ENCODE measurements at places on chromosomes 7 and 10.

DNA sequence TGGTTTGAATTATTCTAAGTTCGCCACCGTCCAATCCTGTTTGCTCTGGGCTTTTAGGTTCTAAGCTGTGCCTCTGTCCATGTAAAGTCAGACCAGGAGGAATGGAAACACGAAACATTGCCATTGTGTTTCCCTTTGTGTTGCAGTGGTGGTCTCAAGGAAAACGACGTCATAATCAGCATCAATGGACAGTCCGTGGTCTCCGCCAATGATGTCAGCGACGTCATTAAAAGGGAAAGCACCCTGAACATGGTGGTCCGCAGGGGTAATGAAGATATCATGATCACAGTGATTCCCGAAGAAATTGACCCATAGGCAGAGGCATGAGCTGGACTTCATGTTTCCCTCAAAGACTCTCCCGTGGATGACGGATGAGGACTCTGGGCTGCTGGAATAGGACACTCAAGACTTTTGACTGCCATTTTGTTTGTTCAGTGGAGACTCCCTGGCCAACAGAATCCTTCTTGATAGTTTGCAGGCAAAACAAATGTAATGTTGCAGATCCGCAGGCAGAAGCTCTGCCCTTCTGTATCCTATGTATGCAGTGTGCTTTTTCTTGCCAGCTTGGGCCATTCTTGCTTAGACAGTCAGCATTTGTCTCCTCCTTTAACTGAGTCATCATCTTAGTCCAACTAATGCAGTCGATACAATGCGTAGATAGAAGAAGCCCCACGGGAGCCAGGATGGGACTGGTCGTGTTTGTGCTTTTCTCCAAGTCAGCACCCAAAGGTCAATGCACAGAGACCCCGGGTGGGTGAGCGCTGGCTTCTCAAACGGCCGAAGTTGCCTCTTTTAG lies 46.3 kb upstream of the DMBT1 start:
- no peak for DNase-seq

DNA sequence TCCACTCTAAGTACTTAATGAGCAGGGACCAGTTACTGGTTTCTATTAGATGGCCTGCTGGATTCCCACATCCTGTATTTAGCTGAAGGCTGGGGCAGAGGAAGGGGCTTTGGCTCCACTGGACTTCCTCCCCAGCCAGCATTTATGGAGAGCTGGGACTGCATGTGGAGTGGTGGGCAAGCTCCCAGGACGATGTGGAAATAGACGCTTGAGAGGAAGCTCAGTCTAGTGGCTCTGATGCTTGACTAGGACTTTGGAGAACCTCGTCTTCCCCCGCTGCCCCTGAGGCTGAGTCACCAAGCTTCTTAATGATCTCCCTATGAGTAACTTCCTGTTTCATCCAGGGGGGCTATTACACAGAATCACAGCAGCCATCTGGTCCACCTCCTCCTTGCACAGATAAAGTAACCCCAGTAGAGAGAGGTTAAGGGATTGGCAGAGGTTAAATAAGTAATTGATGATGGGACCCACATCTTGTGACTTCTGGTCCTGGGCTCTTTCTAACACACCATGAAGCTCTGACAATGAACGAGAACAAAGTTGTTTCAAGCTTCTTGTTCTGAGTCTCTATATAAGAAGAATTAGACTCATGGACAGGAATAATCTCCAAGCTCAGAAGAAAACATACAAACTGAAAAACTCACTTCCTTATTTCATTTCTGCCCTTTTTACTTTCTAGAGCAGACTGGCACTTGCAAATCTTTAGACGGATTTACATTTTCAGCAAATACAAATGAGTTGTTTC lies 126.2 kb downstream of the PRPF18 start:
- no peak for DNase-seq

- DNase-seq, result no peak
Measured at GRCh38 chr10:29959586-29959985, 99.8 kb downstream of the JCAD start.

GRCh38 chr10:95241533-95241932 lies 47.5 kb downstream of the ACSM6 start:
- DNase-seq, result no peak

DNA sequence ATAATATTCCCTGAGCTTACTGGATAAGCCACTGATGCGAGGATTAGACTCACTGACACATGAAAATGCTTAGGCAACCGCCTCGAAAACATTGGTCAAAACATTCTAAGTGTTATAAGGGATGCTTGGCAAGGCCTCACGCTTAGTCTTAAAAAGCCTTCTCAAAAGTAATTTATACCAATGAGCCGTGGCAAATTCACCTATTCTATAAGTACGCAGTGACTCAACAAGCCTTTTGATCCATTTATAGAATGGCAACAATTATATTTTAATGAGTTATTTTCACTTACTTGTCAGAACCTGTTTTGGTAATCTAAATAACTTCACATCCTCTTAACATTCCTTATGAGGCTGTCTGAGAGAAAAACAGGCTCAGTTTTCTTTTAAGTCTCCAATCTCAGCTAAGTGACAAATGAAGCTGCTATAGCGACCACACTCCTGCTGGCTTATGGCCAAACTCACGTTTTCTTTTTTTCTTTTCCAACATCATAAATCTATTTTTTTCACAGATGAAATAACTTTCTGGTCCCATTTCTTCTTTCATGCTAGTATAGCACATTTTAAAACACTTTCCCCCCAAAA lies 121.2 kb upstream of the AFAP1L2 start:
- DNase-seq, result no peak

GRCh38 chr10:7435674-7436073 lies 24.8 kb upstream of the SFMBT2 start:
- no peak for DNase-seq

GRCh38 chr10:97049670-97050069 lies 136.1 kb downstream of the SLIT1 start:
- DNase-seq, result no peak

DNA sequence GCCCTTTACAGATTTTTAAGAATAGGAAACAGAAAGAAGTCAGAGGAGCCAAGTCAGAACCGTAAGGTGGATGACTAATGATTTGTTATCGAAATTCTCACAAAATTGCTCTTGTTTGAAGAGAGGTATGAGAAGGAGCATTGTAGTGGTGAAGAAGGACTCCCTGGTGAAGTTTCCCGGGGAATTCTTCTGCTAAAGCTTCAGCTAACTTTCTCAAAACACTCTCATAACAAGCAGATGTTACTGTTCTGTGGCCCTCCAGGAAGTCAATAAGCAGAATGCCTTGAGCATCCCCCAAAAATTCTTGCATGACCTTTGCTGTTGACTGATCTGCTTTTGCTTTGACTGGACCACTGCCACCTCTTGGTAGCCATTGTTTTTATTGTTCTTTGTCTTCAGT lies 152.9 kb downstream of the HGF start:
- no peak for DNase-seq

GRCh38 chr7:33477719-33478480 lies 348.5 kb downstream of the BBS9 start:
- no peak for DNase-seq

DNA sequence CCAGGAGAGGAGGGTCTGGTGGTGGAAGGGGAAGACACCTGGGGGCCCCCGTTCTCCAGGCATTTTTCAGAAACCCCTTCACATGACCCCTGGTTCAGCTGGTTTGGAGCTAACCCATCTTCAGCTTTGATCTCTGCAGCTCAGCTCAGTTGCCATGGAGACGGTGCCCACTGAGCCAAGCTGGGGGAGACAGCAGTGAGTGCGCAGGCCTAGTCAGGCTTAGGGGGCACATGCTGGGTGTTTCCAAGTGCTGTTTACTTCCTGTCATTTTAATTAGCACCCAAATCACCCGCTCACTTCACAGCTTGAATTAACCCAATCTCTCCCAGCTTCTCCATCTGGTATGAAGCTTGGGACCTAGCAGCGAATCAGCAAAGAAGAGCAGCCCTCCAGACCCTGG lies 9.0 kb downstream of the SPOCK2 start:
- DNase-seq, result peak; percentile 59

DNA sequence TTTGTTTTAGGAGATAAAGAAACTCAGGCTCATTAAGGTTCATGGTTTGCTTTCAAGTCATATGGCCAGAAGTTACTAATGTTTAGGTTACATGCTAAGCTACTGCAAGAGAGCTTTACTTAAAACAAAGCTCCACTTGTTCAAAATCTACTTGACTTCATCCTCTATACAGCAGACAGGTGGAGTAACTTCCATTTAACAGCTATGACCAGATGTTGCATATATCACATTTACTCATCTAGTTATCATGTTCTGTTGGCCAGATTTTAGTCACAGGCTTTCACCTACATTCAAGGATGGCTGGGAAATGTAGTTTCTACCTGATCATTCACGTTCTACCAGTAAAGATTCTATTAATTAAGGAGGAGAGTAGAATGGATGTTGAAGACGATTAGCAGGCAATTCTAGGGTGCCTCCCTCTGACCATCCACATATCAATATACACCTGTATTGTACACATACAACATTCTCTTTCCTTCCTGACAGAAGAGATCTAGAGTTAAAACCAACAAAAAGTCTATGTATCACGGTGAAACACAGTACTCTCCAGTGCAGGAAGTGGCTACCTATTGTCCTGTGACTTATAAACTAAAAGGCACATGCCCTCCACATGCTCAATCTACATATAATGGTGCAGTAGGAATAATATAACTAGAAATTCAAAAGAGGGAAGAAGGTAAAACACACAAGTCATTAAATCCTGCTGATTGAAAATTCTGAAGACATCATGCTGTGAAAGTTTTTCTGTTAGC lies 488.0 kb downstream of the MDFIC start:
- DNase-seq, result no peak

DNA sequence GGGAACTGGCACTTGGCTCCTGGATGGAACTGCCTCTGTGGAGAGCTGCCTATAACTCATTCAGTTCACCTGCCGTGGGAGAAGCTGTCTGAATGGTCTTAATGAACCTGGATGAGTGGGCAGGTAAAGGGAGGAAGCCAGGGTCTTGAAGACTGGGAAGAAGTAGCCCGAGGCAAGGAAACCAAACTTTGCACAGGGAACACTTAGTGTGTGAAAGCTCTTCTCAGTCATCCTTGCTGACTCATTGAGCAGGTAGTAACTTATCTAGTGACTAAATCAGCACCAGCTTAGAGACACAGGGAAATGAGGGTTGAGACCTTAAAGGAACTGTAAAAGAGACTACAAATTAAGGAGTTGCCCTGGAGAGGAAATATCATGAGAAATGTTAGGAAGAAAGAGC lies 9.9 kb downstream of the LRRC4 start:
- DNase-seq, result no peak

GRCh38 chr10:114550756-114551635 lies 107.1 kb downstream of the ABLIM1 start:
- no peak for DNase-seq

- DNase-seq, result no peak
Measured at GRCh38 chr7:12674861-12675260, 12.6 kb upstream of the ARL4A start.

- no peak for DNase-seq
Measured at GRCh38 chr7:132090444-132090843, 485.8 kb downstream of the PLXNA4 start.

GRCh38 chr10:12709521-12709963 lies 292.0 kb downstream of the CCDC3 start:
- no peak for DNase-seq

GRCh38 chr10:43200538-43201390 lies 62.5 kb downstream of the CSGALNACT2 start:
- no peak for DNase-seq

DNA sequence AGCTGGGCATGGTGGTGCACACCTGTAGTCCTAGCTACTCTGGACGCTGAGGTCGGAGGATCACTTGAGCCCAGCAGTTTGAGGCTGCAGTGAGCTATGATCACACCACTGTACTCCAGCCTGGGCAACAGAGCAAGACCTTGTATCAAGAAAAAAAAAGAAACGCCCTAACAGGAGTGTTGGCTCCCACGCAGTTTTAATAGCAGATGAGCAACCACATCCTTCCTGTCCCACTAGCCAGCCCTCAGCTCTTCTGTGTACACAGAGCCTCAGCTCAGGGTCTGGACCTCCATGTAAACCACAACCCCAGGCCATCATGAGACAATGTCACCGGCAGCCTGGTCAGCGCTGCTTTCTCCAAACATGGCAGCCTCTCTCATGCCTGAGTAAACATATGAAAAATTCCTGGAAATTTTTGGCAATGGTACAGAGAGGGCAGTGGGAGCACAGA lies 108.2 kb downstream of the PIP4K2A start:
- no peak for DNase-seq

GRCh38 chr7:41994036-41994745 lies 242.8 kb downstream of the GLI3 start:
- DNase-seq, result no peak

Measured in stimulated activated CD8-positive, alpha-beta memory T cell treated with anti-CD3 and anti-CD28 coated beads, Interleukin-4, amount 100 ng/mL, for 1 hour (primary cell).